Glutamatergic neuron (in vitro differentiated cells): ENCODE measurements at places on chromosomes 3 and 15. TPM values are rescaled to one million over a fixed set of nuclear protein-coding genes. Genes with fewer than 3 reads are reported as not detected.

GRCh38 chr3:123559040-123559861, 25.6 kb downstream of the HACD2 start:
- H3K36me3 ChIP-seq, result peaks cover 12% of the 10 kb centered on the region
- DNase-seq, result no peak
- no peaks in the 10 kb centered on the region for H3K27me3 ChIP-seq
- H3K4me3 ChIP-seq, result no peak overlapping the region

GRCh38 chr3:135981701-135982403, 16.3 kb downstream of the PPP2R3A start:
- H3K27ac ChIP-seq, result no peak overlapping the region
- DNase-seq, result no peak
- H3K36me3 ChIP-seq, result no peaks in the 10 kb centered on the region
- H3K27me3 ChIP-seq, result no peaks in the 10 kb centered on the region
- H3K4me1 ChIP-seq, result peaks cover 3% of the 10 kb centered on the region
- H3K4me3 ChIP-seq, result no peak overlapping the region

DNA sequence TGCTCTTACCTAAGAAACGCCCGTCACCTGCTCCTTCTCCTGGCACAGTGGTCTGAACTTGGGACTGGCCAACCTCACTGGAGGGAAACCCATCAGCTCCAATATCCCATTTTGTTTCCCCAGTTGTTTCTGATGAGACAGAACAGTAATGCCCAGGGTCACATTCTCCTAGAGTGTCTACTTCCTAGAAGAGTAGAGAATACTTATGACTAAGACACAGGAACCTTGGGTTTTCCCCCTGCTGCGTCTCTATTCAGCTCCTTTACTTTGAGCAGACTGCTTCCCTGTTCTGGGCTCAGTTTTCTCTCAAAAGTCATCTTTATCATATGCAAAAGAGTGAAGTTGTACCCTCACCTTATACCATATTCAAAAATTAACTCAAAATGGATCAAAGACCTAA, 79.4 kb downstream of the POLR2M start:
- H3K27me3 ChIP-seq, result no peaks in the 10 kb centered on the region
- no peak overlapping the region for H3K27ac ChIP-seq
- H3K4me1 ChIP-seq, result no peaks in the 10 kb centered on the region
- no peaks in the 10 kb centered on the region for H3K36me3 ChIP-seq
- H3K4me3 ChIP-seq, result no peak overlapping the region

DNA sequence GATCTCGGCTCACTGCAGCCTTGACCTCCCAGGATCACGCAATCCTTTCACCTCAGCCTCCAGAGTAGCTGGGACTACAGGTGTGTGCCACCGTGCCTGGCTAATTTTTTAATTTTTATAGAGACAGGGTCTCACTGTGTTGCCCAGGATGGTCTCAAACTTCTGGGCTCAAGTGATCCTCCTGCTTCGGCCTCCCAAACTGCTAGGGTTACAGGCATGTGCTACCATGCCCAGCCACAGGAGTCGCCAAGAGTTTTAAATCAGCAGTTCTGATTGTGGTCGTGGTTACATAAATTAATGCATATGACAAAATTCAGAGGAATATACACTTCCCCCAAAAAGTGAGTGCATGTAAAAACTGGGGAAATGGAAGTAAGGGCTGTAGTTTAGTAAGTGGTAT, 32.9 kb downstream of the MEGF11 start:
- H3K27ac ChIP-seq, result no peak overlapping the region
- no peaks in the 10 kb centered on the region for H3K36me3 ChIP-seq
- peaks cover 5% of the 10 kb centered on the region for H3K4me1 ChIP-seq

GRCh38 chr15:26451995-26452394, 320.9 kb downstream of the GABRB3 start:
- H3K36me3 ChIP-seq, result no peaks in the 10 kb centered on the region
- H3K27me3 ChIP-seq, result no peaks in the 10 kb centered on the region
- H3K27ac ChIP-seq, result no peak overlapping the region
- no peak overlapping the region for H3K4me3 ChIP-seq

- no peak overlapping the region for H3K27ac ChIP-seq
- H3K4me3 ChIP-seq, result peak overlapping the region; percentile 22
- H3K36me3 ChIP-seq, result no peaks in the 10 kb centered on the region
- peaks cover 7% of the 10 kb centered on the region for H3K27me3 ChIP-seq
- DNase-seq, result no peak
These were observed 188.5 kb upstream of the PROK2 start for GRCh38 chr3:71973274-71974030.

DNA sequence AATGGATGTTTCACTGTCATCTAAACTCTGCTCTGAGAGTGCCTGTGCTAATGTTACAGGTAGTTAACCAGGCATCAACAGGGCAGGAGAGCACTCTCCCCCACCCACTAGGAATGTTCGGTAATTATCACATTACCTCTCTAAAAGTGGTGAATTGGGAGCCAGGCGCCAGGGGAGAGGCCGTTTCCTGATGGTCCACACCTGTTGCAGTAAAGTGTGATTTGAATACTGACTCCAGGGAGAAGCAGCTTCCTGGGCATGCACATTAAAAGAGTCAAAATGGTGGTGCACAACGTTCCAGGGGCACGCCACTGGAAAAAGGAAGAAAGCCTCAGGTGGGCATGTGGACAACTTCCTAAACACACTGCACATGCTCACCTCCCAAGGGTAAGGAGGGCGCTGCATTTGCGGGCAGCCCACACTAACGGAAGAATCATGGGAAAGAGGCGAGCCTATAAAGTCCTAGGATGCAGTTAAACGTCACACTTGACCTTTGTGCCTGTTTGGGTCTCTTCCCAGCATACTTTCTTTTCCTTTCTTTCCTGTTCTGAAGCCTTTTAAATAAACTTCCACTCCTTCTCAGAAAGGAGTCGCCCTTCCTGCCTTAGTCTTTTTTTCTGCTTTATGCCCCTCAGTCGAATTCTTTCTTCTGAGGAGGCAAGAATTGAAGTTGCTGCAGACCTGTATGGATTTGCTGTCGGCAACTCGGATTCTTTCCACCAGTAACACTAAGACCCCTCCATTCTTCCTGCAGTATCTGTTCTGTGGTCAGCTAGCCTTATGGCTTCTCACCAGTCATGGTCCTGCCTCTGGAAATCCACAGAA, 28.9 kb upstream of the GPD1L start:
- no peaks in the 10 kb centered on the region for H3K4me1 ChIP-seq
- no peak for DNase-seq
- H3K27me3 ChIP-seq, result peaks cover 3% of the 10 kb centered on the region
- no peak overlapping the region for H3K4me3 ChIP-seq

DNA sequence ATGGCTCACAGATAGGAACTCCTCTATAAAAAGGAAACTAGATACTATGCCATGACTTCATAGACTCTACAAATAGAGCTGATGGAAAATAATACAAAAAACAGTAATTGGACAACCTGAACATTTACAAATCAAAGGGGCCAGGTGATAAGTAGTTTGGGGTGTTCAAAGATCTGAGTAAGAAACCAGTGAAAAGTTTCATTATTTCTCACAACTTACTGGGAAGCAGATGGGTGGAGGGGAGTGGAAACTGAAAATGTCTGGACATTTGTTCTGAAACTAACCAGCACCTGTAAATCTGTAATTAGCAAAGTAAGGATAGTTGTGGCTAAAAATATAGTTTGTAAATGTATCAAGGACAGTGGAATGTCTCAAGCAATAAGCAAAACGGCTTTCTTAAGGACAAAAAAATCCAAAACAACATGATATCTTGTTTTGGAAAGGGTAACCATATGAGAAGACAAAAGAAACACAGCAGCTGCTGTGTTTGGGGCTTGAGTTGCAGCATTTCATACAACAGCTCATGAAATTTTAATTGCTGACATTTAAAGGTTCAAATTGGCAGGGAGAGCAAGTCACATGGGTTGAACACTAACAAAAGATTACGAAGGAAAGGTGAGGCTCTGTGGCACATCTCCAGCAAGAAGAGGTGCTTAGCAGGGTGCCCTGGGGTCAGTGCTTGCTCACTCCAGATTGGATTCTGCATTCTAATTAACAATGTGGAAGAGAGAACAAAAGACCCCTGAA, 26.8 kb upstream of the THBS1 start:
- no peaks in the 10 kb centered on the region for H3K27me3 ChIP-seq
- DNase-seq, result no peak
- no peak overlapping the region for H3K27ac ChIP-seq

GRCh38 chr3:34218706-34219385, 420.4 kb downstream of the PDCD6IP start:
- H3K4me3 ChIP-seq, result no peak overlapping the region
- peaks cover 6% of the 10 kb centered on the region for H3K27me3 ChIP-seq
- DNase-seq, result no peak
- H3K27ac ChIP-seq, result no peak overlapping the region
- peaks cover 5% of the 10 kb centered on the region for H3K36me3 ChIP-seq
- H3K4me1 ChIP-seq, result peaks cover 14% of the 10 kb centered on the region

- peaks cover 2% of the 10 kb centered on the region for H3K27me3 ChIP-seq
- H3K27ac ChIP-seq, result no peak overlapping the region
- peaks cover 4% of the 10 kb centered on the region for H3K36me3 ChIP-seq
- no peak for DNase-seq
These were observed 38.1 kb upstream of the RASA2 start for GRCh38 chr3:141448606-141449220.

DNA sequence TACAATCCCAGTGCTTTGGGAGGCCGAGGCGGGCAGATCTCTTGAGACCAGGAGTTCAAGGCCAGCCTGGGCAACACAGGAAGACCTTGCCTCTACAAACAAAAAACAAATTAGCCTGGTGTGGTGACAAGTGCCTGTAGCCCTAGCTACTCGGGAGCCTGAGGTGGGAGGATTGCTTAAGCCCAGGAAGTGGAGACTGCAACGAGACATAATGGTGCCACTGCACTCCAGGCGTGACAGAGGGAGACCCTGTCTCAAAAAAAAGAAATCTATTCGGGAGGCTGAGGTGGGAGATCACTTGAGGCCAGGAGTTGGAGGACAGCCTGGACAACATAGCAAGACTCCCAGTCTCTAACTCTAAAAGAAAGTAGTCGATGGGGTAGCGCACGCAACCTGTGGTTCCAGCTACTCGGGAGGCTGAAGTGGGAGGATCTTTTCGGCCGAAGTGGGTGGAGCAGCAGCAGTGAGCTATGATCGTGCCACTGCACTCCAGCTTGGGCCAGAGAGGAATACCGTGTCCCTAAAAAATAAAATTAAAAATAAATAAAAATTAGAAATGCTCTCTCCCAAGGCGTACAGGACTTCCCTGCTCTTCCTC, 775 bp downstream of the C3orf33 start:
- H3K36me3 ChIP-seq, result no peaks in the 10 kb centered on the region
- H3K4me3 ChIP-seq, result peak overlapping the region; percentile 87
- H3K4me1 ChIP-seq, result no peaks in the 10 kb centered on the region

GRCh38 chr15:47363653-47364052, 353.7 kb upstream of the SEMA6D start:
- H3K4me1 ChIP-seq, result peaks cover 43% of the 10 kb centered on the region
- H3K27me3 ChIP-seq, result peaks cover 3% of the 10 kb centered on the region
- H3K4me3 ChIP-seq, result no peak overlapping the region
- no peak overlapping the region for H3K27ac ChIP-seq

- no peak for DNase-seq
- H3K27me3 ChIP-seq, result peaks cover 3% of the 10 kb centered on the region
- peaks cover 9% of the 10 kb centered on the region for H3K4me1 ChIP-seq
- peak overlapping the region; percentile 70 for H3K27ac ChIP-seq
These were observed 26.8 kb upstream of the OCA2 start for GRCh38 chr15:28125673-28126651.

DNA sequence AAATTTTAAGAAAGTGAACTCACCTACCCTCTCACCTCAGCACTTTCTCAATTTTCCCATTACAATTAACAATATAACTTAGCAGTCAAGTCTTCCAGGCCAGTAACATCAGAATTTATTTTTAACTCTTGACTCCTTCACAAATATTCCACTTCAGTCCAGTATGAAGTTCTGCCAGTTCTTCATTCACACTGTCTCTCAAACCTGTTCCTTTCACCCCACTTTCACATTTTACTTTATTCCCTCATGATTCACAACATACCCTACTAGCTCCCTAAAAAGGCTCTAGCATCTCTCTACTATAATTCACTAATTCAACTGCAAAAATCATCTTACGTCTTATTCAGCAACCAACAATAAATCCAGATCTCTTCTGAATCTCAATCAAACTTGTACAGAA, 3.8 kb downstream of the GSK3B start:
- no peak for DNase-seq

- H3K27me3 ChIP-seq, result no peaks in the 10 kb centered on the region
- no peak overlapping the region for H3K27ac ChIP-seq
- H3K4me1 ChIP-seq, result peaks cover 7% of the 10 kb centered on the region
- DNase-seq, result no peak
These were observed 65.5 kb downstream of the ARHGAP31 start for GRCh38 chr3:119359476-119360326.

Gene CD86
- not detected for total RNA-seq

Gene QARS1
- total RNA-seq, result 266 TPM

Gene TF
- total RNA-seq, result 2.3 TPM

Gene SLC22A14
- total RNA-seq, result 0.93 TPM

Gene IL17RD
- total RNA-seq, result 31.1 TPM

Gene COLQ
- 4.8 TPM for total RNA-seq

Gene HIGD2B
- total RNA-seq, result not detected

Gene KLHL40
- total RNA-seq, result 0.44 TPM

Gene CEMIP
- total RNA-seq, result 0.25 TPM

Gene CCR2
- total RNA-seq, result not detected

Gene FAM81A
- total RNA-seq, result not detected
